ENCODE measurements at places on chromosomes 7 and 10.

- no peak for DNase-seq
Measured at GRCh38 chr10:98296524-98296923, 28.5 kb upstream of the LOXL4 start.

DNA sequence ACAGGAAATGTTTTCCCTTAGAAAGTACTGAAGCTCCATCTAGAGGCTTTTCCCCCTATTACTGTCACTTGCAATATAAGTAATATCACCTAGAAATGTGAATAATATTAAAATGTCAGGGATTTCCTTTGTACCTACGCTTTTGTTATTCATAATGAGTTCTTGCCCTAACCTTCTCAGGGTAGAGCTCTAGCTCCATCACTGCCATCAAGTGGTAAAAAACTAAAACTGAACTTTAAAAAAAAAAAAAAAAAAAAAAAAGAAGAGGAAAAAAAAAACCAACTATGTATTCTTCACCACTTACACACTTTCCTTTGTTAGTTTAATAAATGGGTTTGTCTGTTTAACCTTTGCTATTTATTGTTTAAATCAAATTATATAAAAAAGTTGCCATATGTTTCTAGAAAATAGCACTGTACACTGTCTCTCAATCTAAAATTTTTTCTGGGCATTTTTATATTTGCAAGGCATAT, 49.9 kb downstream of the DNAJC1 start:
- DNase-seq = no peak

DNA sequence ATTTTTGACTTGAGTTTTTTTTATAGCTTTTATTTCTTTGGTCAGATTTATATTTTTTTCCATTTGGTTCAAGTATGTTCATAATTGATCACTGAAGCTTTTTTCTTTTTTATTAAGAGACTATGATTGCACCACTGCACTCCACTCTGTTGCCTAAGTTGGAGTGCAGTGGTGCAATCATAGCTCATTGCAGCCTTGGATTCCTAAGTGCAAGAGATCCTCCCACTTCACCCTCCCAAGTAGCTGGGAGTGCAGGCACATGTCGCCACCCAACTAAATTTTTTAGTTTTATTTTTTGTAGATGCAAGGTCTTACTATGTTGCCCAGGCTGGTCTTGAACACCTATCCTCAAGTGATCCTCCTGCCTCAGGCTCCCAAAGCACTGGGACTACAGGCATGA, 97.7 kb upstream of the KIF5B start:
- DNase-seq = no peak

DNA sequence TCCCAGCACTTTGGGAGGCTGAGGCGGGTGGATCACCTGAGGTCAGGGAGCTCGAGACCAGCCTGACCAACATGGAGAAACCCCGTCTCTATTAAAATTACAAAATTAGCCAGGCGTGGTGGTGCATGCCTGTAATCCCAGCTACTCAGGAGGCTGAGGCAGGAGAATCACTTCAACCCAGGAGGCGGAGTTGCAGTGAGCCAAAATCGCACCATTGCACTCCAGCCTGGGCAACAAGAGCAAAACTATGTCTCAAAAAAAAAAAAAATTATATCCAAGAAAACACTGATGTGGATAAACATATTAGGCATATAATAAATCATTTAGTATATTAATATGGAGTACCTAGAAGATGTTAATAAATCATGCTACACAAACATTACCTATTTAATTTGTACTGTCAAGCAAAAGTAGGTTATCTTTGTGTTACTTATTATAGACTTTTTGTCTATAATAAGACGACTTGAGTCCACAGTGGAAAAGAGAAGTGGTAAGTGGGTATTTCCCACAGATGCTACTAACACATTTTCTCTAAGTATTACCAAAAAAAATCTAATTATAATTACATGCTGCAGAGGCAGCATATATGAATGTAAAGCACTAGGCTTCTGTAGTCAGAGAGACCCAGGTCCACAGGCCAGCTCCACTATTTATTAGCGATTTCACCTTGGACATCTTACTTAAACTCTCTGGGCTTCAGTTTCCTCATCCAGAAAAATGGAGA, 34.5 kb downstream of the DNMBP start:
- no peak for DNase-seq

GRCh38 chr7:37432281-37432920, 16.3 kb downstream of the ELMO1 start:
- DNase-seq = no peak

DNA sequence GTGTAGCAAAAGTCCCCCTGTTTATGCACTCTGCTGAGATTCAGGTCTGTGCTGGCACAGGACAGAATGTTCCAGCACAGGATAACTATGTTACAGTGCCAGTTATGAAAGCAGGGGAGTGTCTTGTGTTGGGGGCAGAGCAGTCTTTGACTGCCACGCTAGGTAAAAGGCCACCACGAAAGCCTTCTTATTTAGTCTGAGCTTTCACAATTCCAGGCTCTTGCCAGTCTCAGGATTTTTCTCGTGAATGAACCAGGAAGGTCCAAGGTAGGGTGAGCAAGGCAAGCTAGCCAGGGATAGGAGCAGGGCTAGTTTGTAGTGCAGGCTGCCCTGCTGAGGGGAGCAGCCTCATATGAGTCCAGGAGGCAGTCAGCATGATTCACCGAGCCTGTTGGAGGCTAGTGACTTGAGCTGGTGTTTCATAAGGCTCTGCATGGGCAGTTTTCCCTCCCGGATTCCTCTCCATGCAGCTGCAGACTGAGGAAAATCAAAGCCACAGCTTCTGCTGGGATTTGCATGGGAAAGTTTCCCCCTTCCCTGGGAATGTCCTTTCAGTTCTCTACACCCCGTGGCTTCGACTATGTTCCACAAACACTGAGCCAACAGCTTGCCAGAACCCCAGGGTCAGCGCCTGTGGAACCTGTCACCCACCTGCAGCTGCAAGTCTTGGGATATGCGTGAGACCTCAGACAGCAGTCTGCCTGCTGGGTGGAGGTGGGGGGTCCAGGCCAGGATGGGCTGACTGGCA, 112.3 kb downstream of the JCAD start:
- no peak for DNase-seq

GRCh38 chr7:102860351-102860811, 52.4 kb upstream of the LRRC17 start:
- DNase-seq = no peak

DNA sequence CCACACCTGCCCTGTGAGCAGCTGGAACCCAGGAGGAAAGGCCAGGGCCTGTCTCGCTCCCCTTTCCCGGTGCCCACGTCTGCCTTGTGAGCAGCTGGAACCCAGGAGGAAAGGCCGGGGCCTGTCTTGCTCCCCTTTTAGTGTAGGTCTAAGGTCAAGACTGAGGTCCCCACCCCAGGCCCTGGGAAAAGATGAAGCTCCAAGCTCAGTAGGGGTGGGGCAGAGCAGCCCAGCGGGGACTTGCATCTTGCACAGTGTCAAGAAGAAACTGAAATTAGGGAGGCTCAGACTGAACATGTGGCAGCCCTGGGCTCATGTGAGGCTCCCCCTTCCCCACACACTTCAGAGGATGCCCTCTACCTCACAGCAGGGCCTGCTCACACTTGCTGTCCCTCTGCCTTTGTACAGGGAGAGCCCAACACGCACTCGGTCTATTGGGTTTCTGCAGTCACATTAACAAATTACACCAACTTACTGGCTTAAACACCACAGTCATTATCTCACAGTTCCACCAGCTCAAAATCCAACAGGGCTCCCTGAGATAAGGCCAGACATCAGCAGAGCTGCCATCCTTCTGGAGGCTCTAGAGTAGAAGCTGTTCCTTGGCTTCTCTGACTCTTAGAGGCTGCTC, 12.4 kb downstream of the POLL start:
- no peak for DNase-seq

- no peak for DNase-seq
Measured at GRCh38 chr10:71860243-71861029, 9.4 kb upstream of the PSAP start.

GRCh38 chr7:148395990-148396716, 194.4 kb upstream of the C7orf33 start:
- DNase-seq = no peak

DNA sequence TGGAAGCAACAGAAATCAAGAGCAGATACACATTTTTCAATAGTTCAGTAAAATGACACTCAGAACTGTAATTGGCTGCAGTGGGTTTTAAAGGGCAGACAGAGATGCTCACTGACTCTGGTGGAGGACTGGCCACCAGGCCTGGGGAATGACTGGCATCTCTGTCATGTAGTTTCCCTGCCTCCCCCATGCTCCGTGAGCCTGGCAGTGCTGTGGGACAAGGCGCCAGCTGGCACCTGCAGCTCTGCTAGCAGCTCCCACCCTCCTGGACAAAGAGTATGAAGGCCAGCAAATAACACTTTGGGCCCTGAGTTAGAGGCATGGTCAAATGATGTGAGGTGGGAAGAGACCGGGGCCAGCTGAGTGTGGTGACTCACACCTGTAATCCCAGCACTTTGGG, 15.0 kb downstream of the TSPAN33 start:
- no peak for DNase-seq

DNA sequence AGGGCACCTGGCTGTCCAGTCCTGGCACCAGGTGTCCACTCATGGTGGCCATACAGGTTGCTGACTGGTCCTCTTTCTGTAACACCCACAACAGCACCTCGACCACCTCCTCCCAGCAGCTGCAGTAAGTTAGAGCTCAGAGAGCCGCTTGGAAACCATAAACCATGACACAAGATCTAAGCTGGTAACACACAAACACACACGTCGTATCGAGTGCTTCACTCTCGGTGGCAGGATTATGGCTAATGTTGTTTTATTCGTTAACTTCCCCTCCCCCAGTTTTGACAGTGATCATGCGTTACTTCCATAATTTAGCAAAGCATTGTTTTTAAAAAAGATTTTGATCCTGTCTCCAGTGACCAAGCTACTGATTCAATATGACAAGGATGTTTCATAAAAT, 59.7 kb downstream of the CAMK2B start:
- DNase-seq = no peak

GRCh38 chr10:124003481-124003870, 89.9 kb downstream of the CHST15 start:
- DNase-seq = no peak

DNA sequence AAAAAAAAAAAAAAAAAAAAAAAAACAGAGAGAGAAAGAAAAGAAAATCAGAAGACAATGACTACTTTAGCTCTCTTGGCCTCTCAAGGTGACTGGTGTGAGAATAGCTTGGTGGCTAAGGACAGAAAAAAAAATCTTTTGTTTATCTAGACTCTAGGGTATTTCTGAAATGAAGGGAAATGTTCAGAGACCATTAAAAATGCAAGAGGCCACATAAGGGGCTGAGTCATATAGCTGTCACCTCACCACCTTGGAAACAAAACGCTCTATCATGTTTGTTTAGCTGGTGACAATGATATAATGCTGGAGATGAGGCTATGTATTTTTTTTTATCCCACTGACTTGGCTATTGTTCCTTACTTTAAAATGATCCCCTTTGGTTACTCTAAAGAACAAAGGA, 287.0 kb upstream of the CDC14C start:
- no peak for DNase-seq

DNA sequence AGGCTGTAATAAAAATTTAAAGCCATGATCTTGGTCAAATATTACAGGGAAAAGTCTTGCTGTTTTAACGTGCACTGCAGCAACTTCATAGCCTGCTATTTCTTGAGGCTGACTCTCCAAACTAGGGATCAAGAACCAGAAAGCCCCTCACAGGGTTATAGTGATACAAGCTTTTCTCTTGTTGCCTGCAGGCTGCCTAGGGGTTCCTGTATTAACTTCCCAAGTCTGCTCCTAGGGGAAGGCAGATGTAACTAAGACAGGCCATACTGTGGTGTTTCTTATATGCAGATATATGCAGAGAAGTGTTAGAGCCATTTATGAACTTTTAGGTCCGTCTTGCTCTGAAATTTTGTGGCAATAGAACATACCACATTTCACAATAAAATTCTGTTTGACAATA, 175.7 kb downstream of the FOXP2 start:
- no peak for DNase-seq

DNA sequence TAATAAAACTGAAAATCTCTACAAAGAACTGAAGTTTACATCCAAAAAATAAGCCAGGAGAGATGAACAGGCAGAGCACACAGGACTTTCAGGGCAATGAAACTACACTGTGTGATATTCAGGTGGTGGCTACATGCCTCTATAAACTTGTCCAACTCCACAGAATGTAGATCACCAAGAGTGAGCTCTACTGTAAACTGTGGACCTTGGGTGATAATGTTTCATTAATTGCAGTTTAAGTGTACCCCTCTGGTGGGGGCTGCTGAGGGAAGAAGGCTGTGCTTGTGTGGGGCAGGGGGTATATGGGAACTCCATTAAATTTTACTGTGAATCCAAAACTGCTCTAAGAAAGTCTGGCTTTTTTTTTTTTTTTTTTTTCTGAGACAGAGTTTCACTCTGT, 22.7 kb downstream of the YWHAG start:
- no peak for DNase-seq

- no peak for DNase-seq
Measured at GRCh38 chr7:91752102-91752501, 128.4 kb downstream of the MTERF1 start.

All from activated T-cell treated with anti-CD3 and anti-CD28 coated beads, Interleukin-2, amount 50 U/mL, for 1 hour (primary cell).